Effector memory CD8-positive, alpha-beta T cell (primary cell): ENCODE measurements at places on chromosomes 1 and 21.

- H3K27ac ChIP-seq = no peak overlapping the region
- H3K36me3 ChIP-seq = no peaks in the 10 kb centered on the region
- H3K4me1 ChIP-seq = no peaks in the 10 kb centered on the region
- H3K4me3 ChIP-seq = no peak overlapping the region
- H3K27me3 ChIP-seq = peaks cover 6% of the 10 kb centered on the region
Observed at GRCh38 chr1:119312500-119312899, 56.1 kb upstream of the HAO2 start.

DNA sequence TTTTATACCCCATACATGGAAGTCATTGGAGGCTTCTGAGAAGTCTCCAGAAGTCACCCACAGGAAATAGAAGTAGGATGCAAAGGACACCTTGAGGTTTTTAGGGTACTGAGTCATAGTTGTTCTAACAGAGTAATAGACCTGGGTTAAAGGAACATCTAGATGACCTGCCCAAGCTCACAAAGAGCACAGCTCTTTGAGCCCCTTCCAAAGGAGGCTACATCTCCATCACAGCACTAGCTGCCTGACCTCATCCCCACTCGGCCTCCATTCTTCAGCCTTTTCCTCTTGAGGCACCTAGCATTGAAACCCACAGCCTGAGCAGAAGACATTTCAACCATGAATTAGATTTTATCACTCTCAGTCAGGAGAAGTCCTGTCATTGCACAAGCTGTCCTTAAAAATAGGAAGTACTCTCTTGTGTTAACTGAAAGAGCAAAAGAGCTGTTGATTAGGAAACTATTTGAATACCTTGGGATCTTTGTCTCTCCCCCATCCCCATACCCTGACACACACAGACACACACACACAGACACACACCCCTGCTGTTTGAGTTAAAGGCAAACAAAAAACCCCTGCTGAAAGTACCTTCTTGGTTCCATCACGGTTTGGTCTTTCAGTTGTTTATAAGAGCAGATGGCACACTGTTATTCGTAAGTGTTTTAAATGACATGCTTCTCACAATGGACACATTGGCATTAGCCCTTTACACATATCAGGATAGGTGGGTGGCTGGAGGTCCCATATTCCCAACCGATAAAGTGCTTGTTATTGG is 22.2 kb downstream of the MKNK1 start:
- H3K4me1 ChIP-seq = peaks cover 30% of the 10 kb centered on the region
- peak overlapping the region; percentile 42 for H3K4me3 ChIP-seq
- peak overlapping the region; percentile 91 for H3K27ac ChIP-seq

- no peak for DNase-seq
- no peaks in the 10 kb centered on the region for H3K36me3 ChIP-seq
- no peaks in the 10 kb centered on the region for H3K4me1 ChIP-seq
- peaks cover 50% of the 10 kb centered on the region for H3K27me3 ChIP-seq
- H3K4me3 ChIP-seq = no peak overlapping the region
Observed at GRCh38 chr1:231108516-231109302, 53.1 kb upstream of the TRIM67 start.

- no peaks in the 10 kb centered on the region for H3K4me1 ChIP-seq
- DNase-seq = no peak
- no peak overlapping the region for H3K4me3 ChIP-seq
- no peak overlapping the region for H3K27ac ChIP-seq
Observed at GRCh38 chr1:227518876-227519275, 44.5 kb upstream of the ZNF678 start.

DNA sequence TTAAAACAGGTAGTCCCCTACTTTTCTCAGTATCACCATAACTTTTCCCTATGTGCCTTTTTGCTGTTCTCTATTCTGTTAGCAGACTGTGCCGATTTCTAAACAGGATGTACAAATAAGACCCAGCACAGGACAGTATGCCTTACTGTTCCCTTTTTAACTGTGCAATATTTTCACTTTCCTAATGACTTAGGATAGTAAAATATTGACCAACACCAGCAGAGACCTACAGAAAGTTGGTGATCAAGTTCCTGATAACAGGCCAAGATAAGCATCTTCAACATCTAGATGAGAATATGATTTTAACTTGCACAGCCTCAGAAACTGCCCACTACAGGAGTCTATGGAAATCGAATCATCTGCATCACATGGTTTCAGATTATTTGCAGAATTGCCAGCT is 42.0 kb downstream of the ADSS2 start:
- H3K4me3 ChIP-seq = no peak overlapping the region
- peaks cover 18% of the 10 kb centered on the region for H3K4me1 ChIP-seq
- peak overlapping the region; percentile 21 for H3K27ac ChIP-seq
- DNase-seq = no peak
- peaks cover 65% of the 10 kb centered on the region for H3K36me3 ChIP-seq
- H3K27me3 ChIP-seq = no peaks in the 10 kb centered on the region

GRCh38 chr1:41545996-41546832 is 61.7 kb upstream of the EDN2 start:
- peaks cover 10% of the 10 kb centered on the region for H3K36me3 ChIP-seq
- H3K4me3 ChIP-seq = no peak overlapping the region
- H3K27me3 ChIP-seq = no peaks in the 10 kb centered on the region
- H3K4me1 ChIP-seq = peaks cover 4% of the 10 kb centered on the region
- H3K27ac ChIP-seq = no peak overlapping the region

DNA sequence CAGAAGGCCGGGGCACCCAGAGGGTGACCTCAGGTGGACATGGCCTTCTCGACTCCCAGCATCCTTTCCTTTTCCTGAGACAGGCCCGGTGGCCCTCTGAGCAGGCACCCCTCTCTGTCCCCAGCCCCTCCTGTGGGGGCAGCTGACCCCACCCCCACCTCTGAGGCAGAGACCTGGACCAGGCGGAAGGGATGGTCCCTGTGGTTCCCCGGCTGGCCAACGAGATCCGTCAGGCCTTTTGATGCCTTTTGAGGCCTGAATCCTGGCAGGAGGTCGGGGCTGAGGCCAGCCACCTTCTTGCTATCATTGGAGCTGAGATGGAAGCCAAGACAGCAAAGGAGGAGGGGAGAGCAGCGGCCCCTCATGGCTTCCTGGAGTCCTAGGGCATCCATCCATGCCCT is 50.2 kb upstream of the ACTRT2 start:
- no peaks in the 10 kb centered on the region for H3K36me3 ChIP-seq
- no peak overlapping the region for H3K27ac ChIP-seq
- H3K4me3 ChIP-seq = no peak overlapping the region
- DNase-seq = no peak
- H3K4me1 ChIP-seq = no peaks in the 10 kb centered on the region
- no peaks in the 10 kb centered on the region for H3K27me3 ChIP-seq

DNA sequence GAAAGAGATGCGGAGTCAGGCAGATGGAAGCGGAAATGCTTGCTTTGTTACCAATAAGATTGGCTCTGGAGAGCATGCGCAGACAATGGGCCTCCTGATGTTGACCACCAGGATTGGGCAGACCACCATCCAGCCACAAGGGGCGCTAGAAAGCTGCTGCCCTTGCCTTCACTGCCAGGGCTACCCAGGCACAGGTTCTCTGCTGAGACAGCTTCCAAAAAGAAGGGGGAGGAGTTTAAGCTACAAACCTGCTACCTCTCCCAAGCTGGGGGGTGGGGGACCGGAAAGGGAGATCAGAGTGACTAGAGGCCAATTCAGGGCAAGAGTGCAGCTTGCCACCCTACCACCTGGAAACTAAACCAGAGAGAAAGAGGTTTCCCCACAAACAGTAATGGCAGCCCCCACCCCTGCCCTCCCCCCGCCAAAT is 369.7 kb downstream of the RRAGC start:
- peak; percentile 6 for DNase-seq
- no peak overlapping the region for H3K27ac ChIP-seq
- H3K27me3 ChIP-seq = peaks cover 44% of the 10 kb centered on the region
- H3K4me3 ChIP-seq = no peak overlapping the region
- H3K4me1 ChIP-seq = peaks cover 2% of the 10 kb centered on the region

- H3K27me3 ChIP-seq = no peaks in the 10 kb centered on the region
- no peaks in the 10 kb centered on the region for H3K36me3 ChIP-seq
- no peak overlapping the region for H3K4me3 ChIP-seq
- no peak overlapping the region for H3K27ac ChIP-seq
- no peak for DNase-seq
Observed at GRCh38 chr21:28779914-28780313, 212.8 kb downstream of the LTN1 start.

DNA sequence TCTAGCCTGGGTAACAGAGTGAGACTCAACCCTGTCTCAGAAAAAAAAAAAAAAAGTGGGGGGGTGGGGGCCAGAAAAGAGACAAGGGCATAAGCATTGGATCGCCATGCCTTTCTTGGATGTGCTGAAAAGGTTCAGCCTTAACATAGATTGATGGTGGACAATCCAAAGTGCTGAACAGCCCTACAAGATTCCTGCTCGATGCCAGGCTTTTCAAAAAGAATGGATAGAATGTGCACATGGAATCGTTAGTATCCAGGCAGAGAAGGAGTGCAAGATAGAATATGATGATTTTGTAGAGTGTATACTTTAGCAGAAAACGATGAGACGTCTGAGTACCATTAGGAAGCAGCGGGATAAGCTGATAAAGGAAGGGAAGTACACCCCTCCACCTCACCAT is 10.9 kb upstream of the COA7 start:
- peaks cover 6% of the 10 kb centered on the region for H3K27me3 ChIP-seq
- H3K4me1 ChIP-seq = peaks cover 2% of the 10 kb centered on the region
- H3K4me3 ChIP-seq = no peak overlapping the region
- no peak for DNase-seq
- H3K36me3 ChIP-seq = peaks cover 3% of the 10 kb centered on the region

DNA sequence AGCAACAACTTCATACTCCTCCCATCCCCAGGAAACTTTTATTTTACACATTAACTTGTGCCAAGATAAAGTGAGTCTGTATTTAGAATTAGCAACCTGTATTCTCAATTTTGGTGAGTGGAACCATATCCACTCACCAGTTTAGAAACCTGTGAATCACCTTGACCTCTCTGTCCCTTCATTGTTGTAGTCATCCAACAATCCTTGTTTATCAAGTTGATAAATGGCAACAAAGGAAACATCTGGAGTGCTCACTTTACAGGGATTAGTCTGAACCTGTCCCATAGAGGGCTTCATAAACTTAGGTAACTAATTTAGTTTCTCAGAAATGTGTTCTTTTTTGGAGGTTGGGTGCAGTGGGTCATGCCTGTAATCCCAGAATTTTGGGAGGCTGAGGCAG is 3.9 kb upstream of the CLSPN start:
- H3K27ac ChIP-seq = no peak overlapping the region
- H3K4me3 ChIP-seq = no peak overlapping the region
- peaks cover 8% of the 10 kb centered on the region for H3K36me3 ChIP-seq

DNA sequence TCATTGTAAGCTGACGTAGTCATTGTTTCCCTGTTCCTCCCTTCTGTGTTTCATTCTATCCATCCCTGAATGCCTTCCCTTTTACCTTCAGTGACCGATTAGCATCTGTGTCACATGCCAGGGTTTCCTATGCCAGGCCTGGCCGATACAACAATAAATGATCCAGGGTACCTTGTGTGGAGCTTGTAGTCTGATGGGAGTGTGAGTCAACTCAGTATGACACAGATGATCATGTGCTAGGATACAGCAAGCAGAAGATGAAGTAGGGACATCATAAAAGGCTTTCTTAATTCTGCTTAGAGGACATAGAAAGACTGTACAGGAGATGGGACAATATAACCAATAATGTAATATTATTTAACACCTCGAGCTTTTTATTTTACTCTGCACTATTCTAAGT is 164.1 kb upstream of the C8B start:
- H3K4me1 ChIP-seq = no peaks in the 10 kb centered on the region
- no peak for DNase-seq
- H3K4me3 ChIP-seq = no peak overlapping the region
- no peaks in the 10 kb centered on the region for H3K27me3 ChIP-seq
- no peak overlapping the region for H3K27ac ChIP-seq
